ENCODE measurements at places on chromosomes 16 and 17. TPM values are rescaled to one million over a fixed set of nuclear protein-coding genes. Genes with fewer than 3 reads are reported as not detected.

The SHISA9 gene
- 0.07 TPM for total RNA-seq

DNA sequence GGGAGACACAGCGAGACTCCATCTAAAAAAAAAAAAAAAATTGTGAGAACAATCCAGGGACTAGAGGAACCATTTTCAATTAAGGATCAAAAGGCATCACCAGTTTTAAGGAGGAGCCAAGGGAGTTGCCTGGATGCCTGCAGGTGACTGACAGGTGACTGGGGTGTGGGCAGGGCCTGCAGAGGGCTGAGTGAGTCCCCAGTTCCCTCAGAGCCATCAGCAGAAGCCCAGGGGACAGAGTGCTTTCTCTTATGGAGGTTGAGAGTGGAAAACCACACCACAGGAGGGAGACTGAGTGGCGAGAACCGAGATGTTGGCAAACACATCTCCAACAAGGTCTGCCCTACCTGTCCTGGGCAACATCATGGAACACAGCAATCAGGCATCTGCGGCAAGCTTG is 27.1 kb upstream of the CREBBP start:
- no peak for DNase-seq

The ARL4D gene
- 21.9 TPM for total RNA-seq

The SRCAP gene
- total RNA-seq: 16.0 TPM

The GNAO1 gene
- 0.07 TPM for total RNA-seq

GRCh38 chr17:44522883-44523671 is 19.9 kb upstream of the GPATCH8 start:
- no peak for DNase-seq

GRCh38 chr17:67151717-67152116 is 93.3 kb downstream of the HELZ start:
- DNase-seq: peak; percentile 71

DNA sequence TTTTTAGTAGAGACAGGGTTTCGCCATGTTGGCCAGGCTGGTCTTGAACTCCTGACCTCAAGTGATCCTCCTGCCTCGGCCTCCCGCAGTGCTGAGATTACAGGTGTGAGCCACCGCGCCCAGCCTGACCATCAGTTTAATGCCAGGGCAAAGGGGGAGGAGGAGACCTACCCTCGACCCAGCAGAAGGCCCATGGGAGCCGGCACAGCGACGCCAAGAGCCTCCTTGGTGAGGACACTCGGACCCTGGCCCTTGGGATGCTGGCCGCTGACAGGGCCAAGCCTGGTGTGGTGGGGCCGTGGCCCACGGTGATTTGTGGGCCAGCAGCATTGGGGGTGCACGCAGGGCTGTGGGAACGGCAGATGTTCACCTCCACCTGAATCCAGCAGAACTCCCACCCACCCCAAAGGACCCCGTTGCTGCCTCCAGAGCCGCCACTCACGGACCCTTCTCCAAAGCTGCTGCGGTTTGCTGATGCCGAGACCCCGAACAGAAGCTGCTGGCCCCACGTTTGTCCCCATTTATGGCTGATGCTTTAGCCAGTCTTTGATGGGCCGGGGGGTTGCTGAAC is 20.0 kb downstream of the UTS2R start:
- no peak for DNase-seq

DNA sequence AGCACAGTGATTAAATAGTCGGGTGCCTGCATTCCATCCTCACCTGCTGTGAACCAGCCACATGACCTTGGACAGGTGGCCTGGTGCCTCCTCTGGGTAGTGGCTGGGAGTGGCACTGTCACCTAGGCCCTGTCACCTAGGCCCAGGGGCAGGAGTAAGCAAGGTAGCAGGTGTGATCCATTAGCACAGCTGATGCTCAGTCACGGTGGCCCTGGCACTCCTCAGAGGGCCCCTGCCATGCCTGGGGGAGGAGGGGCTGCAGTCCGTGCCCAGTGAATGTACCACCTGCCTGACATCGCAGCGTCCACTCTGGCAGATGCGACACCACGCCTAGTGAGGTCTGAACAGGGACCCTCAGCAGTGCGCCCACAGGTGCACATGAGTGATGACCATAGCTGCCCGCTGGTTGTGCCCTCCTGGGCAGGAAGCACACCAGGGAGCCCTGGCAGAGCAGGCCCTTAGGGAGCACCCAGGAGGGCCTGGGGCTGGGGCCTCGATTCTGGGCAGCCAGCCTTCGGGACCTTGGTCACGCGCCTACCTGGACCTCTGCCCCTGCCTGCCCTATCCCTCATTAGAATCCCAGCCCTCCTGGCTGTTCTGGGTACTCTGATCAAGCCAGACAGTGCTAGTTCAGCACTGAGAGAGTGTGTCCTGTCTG is 33.1 kb upstream of the CRISPLD2 start:
- no peak for DNase-seq

The RBFOX1 gene
- not detected for total RNA-seq

The C1QTNF1 gene
- total RNA-seq: 38.9 TPM

The COPZ2 gene
- 18.0 TPM for total RNA-seq

DNA sequence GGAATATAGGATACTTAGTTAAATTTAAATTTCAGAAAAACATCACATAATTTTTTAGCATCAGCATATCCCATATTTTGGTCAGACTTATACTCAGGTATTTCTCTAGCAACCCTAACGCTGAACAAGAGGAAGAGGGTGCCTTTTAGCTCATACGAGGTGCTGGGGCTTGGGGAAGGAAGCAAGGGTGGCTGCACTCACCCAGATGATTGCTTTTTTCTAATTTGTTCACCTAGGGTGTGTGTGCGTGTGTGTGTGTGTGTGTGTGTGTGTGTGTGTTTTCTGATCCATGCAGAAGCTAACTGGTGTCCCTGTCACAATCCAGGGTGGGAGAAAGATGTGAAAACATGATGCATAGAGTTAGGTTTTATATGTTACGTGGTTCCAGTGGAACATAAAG is 81.2 kb downstream of the WNT3 start:
- no peak for DNase-seq

DNA sequence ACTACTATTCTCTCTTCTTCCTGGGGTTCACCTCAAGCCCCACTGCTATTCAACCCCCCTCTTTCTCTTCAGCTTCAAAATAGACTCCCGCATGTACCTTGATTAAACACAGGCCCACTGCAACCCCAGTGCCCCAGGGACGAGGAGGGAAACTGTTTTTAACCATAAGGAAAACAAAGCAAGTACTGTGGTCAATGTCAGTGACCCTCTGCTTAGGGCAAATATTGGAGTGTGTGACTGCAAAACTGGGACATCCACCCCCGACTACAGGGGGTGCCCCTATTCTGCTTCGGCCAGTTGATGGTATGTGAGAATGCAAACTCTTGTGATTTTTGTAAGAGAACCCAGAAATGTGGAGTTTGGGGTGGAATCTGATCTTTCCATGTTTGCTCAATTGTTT is 9.5 kb upstream of the PNPO start:
- DNase-seq: no peak

GRCh38 chr16:69619514-69619913 is 53.7 kb downstream of the NFAT5 start:
- no peak for DNase-seq

DNA sequence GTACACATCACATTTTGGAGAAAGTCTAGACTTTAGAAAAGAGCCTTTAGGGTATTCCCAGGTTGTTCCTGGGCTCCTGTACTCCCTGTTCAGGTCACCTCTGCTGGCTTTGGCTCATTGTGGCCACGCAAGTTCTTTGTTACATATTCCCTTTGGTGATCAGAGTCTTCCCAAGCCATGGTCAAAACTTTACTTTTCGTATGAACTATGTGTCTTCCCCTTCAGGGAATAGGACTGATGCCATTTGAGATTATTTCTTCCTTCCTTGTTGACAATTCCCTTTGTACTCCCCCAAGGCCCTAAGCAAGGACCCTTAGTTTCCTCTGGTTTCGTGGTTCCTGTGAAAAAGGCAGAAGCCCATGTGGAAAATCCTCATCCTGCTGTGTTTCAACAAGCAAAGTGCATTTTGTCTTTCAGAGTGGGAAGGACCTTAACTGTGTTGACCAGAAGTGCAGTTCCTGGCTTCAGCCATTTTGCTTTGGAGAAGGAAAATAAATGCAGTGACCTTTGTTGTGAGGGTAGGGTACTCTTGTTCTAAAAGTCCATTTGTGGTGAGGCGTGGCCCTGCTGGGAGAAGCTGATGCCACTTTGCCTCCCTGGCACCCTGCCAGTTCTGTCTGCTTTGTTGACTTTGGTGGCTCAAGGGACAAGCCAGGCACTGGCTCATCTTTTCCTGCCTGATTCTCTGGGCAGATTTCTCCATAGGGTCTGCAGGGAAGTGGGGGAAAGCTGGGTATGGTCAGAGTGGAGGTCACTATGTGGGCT is 55.1 kb downstream of the ZNRF1 start:
- DNase-seq: no peak

The GPT2 gene
- 23.4 TPM for total RNA-seq

DNA sequence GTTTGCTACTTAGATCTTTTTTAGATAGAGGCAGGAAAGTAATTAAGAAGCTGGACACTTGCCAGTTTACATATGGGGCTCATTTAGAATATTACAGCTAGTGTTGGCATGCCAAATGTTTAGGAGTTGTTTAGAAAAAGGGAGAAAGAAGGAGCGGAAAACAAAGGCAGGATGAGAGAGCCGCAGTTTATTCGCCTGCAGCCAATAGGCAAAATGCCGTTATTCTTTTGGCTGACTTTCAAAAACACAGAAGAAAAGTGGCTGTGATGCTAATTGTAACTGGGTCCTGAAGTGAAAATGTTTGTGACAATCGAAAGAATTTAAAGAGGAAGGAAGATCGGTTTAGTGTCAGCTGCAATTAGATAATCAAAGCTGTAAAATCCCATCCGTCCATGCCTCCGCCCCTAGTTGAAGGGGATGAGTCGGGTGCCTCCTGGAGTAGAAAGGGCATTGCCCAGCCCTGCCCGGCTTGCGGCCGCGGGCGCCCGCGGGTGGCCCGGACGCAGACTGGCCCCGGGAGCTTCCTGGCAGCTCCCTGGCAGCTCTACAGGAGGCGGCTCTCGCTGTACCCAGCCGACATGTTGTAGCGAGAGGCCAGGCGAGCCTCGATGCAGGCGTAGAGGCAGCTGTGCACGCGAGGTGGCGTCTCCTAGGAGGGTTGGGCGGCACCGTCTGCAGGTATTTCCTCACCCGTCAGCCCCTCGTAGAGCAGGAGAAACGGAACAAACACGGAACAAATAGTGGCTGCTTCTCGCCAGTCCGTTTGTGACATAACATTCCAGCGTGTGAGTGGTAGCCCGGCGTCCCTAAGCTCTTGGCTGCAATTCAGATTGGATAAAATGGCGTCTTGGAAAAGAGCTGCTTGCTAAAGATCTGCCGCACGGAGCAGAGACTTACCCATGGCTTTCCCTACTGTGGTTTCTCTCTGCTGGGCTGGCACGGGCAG is 82.2 kb downstream of the TNRC6C start:
- peak; percentile 44 for DNase-seq

The INPP5K gene
- total RNA-seq: 15.5 TPM

The ANKFY1 gene
- total RNA-seq: 36.5 TPM

- DNase-seq: no peak
Observed at GRCh38 chr17:39151150-39151942, at the start of gene PLXDC1. TSS of gene PLXDC1 (minus strand) at chr17:39151637. CDS start at chr17:39151437, 200 bp downstream.

The SLC35G6 gene
- not detected for total RNA-seq

- DNase-seq: no peak
Observed at GRCh38 chr17:39606434-39607056, 1.2 kb downstream of the NEUROD2 start.

The SPATA22 gene
- total RNA-seq: not detected

- no peak for DNase-seq
Observed at GRCh38 chr16:88690341-88691128, 4.2 kb upstream of the SNAI3 start.
